Mesenteric fat pad (tissue), 1 donor: ENCODE measurements at places on chromosomes 7 and 10.
A peak's percentile ranks its signal among the peaks of the same experiment; 100 is the strongest.

- DNase-seq = no peak
Measured at GRCh38 chr10:114816308-114816707, 5.3 kb upstream of the FHIP2A start.

DNA sequence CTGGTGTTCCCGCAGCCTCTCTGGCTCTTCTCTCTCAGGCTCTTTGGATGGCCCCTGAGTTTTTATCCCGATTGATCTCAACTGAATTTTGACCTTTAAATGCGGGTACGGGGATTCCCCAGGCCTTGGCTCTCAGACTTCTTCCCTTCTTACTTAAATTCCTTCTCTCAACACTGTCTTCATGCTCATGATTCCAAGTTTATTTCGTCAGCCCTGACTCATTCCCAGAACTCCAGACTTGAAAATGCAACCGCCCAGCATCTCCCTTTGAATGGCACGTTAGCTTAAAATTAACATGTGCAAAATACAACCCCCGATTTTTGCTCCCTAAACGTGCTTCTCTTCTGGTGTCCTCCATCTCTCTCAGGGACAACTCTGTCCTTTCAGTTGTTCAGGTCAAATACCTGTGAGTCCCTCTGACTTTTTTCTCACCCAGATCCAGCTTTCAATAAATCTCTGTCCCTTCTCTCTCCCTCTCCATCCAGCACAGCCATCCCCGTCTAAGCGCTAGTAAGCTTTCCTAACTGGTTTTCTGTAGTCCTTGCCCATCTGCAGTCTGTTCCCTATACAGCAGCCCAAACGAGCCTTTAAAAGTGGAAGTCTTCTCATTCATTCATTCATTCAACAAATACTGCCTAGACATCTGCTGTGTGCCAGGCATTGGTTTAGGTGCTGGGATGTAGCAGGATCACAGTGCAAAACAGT is 7.1 kb downstream of the HECW1 start:
- DNase-seq = no peak

- no peak for DNase-seq
Measured at GRCh38 chr7:1883834-1884582, 213.9 kb downstream of the ELFN1 start.

DNA sequence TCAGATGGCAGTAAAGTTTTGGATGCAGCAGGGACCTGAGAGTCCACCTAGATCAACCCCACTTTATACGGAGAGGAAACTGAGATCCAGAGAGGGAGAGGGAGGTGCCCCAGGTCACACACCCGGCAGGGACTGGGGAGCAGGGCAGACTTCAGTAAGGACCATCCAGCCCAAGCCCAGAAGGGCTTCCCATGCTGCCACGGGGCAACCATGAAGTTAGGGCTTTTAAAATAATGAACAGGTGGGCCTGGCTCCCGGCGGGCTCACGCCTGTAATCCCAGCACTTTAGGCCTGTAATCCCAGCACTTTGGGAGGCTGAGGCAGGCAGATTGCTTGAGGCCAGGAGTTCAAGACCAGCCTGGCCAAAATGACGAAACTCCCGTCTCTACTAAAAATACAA is 98.5 kb downstream of the HIP1 start:
- no peak for DNase-seq

GRCh38 chr7:156060925-156061324 is 248.7 kb upstream of the SHH start:
- DNase-seq = no peak

DNA sequence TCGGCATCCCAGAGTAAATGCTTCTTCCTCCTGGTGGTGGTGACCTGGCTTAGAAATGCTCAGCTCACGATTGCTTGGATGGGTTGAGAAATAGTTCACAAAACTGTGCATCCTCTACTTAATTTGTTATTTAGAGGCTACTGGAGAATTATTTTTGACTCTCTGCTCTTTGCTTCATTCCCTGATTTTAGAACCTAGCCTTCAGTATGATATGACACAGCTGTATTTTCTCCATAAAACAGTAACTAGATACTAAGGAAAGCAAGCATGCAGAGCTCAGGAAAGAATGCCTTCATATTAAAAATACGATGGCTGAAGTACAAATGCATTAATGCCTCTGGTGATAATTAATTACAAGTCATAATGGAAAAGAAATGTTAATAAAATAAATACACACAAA is 602.0 kb upstream of the COBL start:
- no peak for DNase-seq

DNA sequence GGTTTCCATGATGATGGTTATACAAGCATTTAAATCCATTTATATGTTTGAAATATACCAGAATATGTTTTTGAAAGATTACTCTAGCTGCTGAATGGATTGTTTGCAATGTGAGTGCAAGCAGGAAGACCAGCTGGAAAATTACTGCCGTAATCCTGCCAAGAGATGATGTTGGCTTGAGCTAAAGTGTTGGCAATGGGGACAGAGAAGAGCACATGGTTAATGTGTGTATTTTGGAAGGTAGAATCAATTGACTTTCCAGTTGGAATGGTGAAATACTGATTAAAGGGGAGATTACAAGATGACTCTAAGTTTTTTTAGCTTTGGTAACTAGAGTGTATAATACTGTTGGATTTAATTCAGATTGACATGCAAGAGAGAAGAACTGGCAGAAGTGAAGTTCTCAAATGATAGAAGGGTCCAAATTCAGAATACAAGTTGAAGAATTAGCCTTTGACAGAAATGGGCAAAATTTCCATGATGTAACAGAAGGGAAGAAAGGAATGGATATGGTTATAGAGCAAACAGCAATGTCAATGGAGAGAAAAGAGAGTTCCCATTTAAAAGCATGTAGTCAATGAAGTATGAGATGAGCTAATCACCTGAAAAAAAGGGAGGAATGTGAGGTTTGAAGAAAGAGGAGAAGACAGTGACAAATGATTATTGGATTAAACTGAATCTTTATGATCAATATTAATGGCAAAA is 422.0 kb downstream of the CDC14C start:
- no peak for DNase-seq

GRCh38 chr10:4034907-4035598 is 250.0 kb upstream of the KLF6 start:
- no peak for DNase-seq

- no peak for DNase-seq
Measured at GRCh38 chr7:158013085-158013668, 574.4 kb downstream of the PTPRN2 start.

- no peak for DNase-seq
Measured at GRCh38 chr7:151276666-151277590, 28.4 kb upstream of the SMARCD3 start.

DNA sequence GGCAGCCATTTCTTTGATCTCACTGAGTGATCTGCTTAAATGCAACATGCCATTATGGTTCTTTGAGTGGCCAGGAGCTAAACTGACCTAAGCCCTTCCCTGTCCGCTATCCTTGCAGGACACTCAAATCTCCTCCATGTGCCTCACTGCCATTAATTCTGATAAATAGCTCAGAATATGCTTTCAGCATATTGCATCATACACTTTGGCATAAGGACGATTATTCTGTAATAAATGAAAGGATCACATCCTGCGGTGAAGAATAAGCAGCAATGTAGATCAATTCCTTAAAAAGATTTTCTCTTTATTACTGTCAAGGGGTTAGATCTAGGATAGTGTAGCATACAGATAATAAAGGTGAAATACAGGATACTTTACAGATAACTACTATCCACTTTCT is 231.8 kb upstream of the CTBP2 start:
- DNase-seq = no peak

DNA sequence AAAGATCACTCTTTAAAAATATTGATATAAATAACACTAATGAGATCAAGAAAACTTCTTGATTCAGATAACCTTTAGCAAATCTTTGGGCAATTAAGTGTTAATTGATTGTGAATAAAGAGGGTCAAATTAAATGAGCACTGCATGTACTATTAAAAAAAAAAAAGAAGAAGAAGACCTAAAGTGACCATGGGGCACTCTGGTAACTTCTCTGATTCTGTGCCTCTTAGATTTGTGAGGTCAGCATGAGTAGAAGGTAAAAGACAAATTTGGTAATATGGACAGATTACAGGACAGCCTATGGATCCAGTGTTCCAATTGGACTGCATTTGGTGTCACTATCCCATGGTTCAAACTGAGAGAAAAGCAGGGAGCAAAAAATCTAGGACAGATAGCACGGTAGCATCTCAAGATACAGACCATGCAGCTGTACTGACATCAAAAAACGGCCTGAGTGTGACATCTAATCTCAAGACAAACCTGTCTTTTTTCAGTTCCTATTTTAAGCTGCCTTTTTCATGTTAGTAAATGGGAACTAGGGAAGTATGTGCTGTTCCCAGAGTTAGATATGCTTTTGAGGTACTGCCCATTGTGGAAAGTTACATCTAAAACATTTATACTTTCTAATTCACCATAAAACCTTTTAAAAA is 128.0 kb downstream of the KCND2 start:
- no peak for DNase-seq

DNA sequence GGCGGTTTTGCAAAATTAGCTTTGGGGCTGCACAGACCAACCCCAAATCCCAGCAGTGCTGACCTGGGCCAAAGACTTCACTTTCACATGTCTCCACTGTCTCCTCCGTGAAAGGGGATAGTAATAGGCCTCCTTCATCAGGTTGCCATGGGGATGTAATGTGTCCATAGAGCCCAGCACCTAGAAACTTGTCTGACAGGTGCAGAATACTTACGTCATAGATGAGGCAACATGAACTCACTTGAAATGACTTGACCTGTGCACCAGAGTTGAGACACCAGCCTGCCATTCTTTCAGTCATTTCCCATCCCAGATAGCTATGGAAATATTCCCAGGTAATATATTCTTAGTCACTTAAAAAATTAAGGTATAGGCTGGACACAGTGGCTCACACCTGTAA is 94.2 kb downstream of the INSYN2A start:
- DNase-seq = no peak

DNA sequence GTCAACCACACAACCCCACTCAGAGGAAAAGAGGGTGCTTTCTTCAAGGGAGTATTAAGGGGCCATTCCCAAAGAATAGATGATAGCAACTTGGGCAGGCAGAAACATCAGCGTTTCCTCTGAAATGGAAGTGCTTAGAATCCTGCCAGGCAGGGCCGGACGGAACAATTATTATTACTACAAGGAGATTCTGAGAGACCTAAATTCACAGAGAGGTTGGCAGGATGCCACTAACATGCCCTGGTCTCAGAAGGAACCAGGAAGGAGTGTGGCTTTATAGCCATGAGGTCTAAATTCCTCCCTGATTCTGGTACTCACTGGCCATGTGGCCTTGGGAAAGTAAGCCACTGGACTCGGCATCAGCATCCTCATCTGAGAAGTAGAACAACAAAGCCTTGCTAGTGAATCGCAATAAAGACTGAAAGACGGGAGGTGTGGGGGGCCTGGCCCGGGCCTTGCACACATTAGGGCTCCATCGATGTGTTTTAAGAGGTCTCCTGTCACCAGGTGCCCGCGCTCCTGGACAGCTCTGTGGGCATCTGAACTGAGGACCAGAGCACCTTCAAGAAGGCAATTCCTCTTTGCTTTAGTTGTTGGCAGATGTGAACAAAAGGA is 131.5 kb downstream of the OAT start:
- DNase-seq = peak; percentile 60
